ENCODE measurements at places on chromosomes 2 and 18.
A peak's percentile ranks its signal among the peaks of the same experiment; 100 is the strongest.

DNA sequence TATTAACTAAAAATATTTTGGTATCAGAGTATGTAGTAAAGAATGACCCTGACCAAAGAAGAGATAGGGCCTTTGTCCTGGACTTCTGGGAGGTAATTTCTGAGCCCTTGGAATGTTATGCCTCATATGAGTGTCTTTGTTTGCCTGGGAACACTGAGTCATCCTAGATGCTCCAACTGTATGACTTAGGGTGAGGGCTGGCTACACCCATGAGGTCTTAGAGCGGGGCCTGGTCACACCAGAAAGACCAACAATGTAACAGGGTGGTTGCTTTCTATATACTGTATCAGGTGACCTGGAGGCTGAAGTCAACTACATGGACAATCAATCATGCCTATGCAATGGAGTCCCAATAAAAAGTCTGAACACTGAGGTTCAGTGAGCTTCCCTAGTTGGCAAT, 253.1 kb downstream of the MBD2 start:
- no peak for DNase-seq

DNA sequence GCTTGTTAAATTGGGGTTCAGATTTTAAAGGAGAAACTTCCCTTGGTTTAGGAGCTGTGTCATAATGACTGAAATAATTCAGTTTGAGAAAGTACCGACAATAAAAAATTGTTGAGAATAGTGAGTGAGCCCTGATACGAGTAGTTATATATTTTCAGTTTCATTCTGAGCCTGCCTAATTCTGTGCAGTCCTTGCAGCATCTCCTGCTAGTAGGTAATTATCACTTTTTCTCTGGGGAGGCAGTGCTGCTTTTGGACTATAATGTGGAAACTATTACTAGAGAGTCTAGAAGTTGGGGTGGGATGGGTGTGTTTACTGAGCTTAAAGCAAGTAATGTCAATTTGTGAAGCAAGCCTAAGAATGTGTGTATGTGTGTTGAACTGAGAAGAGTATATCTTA, 21.7 kb downstream of the ZNF638 start:
- DNase-seq, result no peak

GRCh38 chr18:73880387-73880786, 267.2 kb downstream of the FBXO15 start:
- DNase-seq, result no peak

GRCh38 chr2:120758181-120759144, 22.8 kb downstream of the GLI2 start:
- DNase-seq, result no peak

DNA sequence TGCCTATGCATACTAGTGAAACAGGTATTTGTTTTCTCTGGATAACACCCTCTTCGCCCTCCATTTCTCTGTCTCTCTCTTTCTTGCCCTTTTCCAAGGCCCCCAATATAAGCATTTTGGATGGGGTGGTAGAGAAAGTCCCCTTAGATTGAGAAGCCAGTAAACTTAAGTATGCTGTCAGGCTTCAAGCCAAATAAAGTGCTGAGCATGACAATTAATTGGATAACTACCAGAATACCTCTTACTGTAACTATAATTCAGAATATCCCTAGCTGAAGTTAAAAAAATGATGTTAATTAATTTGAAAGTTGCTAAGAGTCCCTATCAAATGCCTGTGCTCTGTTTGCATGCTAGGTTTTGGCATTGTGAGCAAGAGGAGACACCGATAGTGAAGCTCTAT, 324.8 kb downstream of the PARD3B start:
- no peak for DNase-seq

GRCh38 chr2:240596491-240596931, 10.0 kb downstream of the CAPN10 start:
- DNase-seq, result peak; percentile 42

GRCh38 chr2:64840426-64840881, 148.7 kb upstream of the SLC1A4 start:
- no peak for DNase-seq

- peak; percentile 19 for DNase-seq
Measured at GRCh38 chr2:197107291-197108269, 181.1 kb upstream of the PGAP1 start.

DNA sequence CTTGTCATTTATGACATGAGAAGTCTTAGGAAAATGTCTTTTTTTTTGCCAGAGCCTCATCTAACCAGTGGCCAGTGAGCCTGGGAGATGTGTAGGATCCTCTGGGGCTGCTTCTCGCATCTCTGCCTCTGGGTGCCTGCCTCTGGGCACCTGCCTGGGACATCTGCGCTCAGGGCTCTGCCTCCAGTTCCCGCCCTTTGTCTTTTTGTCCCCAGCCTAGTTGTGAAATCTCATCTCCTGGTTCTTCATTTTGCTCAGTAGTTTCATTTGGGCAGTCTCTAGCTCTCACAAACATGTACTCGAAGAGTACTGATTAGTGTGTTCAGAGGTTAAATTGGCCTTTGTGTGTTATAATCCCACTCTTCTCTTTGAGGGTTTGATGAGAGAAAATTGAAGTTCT, 92.0 kb downstream of the LTBP1 start:
- DNase-seq, result no peak

- DNase-seq, result no peak
Measured at GRCh38 chr2:134238371-134238770, 15.5 kb upstream of the MGAT5 start.

DNA sequence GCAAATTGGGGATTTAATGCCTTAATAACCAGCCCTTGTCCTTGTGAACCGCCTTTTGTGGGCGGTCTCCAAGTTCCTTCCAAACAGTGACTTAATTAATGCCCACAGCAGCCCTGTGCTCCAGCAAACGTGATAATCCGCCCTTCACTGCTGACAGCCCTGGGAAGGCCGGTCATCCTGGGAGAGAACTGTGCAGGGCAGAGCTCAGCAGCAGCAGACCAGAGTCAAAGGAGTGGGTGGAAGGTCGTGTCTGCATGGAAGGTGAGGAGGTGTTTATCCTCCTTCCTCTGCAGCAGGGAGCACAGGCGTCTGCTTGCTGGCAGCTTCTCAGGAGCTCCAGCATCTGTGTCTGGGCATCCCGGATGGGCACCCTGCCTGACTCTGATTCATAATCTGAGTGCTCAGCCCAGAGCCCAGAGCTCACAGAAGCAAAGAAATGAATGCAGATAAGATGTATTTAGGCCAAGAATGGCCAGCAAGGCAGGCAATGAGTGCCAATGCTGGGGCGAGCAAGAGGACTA, 270.0 kb upstream of the PXDN start:
- no peak for DNase-seq

GRCh38 chr2:30223413-30223874, 7.9 kb upstream of the LBH start:
- no peak for DNase-seq

- no peak for DNase-seq
Measured at GRCh38 chr2:191128172-191128910, 22.5 kb downstream of the STAT4 start.

DNA sequence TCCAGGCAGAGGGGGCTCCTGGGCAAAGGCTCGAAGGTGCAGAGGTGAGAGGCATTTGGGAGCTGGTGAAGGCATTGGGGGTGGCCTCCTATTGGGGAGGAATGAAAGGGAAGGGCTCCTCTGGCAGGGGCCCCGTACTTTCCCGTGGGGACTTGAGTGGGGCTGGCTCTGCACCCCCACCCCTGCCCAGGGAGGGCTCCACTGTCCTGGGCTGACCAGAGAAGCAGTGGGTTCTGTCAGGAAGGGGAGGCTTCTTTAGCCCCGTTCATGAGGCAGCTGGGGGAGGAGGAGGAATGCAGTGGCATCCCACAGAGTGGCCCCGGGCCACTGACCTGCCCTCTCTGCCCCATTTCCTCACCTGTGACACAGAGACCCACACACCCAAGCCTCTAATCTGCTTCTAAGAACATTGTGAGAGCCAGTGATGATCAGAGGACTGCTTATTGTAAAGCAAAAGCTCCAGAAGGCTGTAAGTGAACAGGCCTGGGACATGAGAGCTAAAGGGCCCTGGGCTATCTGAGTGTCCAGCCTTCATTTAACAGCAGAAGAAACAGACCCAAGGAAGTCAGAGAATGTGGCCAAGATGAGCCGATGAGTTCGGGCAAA, 38.6 kb upstream of the GPAT2 start:
- DNase-seq, result no peak

DNA sequence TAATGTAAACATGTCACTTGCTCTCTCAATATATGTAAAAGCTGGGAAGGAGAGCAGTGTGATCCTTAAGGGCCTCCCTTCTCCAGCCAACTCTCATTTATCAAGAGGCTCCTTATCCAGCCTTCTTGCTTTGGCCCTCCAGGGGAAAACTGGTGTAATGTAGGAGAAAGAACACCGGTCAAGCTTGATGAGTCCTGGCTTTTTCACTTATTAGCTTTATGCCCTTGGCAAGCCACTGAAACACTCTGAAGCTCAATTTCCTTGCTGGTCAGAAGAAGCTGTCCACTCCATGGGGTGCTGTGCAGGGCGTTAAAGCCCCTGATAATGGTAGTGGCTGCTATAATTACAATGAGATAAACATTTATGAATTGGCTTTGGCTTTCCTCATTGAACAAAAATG, 251.2 kb upstream of the RBBP8 start:
- no peak for DNase-seq

DNA sequence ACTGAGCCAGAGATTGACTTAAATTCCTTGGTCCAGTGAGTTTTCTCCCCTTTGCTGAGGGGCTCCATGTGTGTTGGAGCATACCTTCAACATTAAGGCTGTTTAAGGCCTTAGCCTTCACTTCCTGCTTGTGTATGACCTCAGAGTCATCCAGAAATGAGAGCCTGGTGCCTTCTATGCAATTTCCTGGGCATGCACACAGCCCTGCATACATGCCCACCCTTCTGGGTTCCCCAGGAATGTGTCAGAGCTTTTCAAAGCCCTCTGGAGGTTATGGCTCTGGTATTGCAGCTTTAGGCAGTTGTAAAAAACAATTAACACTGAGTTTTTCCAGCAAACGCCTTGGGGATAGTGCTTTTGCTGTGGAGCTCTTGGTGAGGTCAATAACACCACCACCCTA, 16.7 kb downstream of the IL1R1 start:
- DNase-seq, result no peak

DNA sequence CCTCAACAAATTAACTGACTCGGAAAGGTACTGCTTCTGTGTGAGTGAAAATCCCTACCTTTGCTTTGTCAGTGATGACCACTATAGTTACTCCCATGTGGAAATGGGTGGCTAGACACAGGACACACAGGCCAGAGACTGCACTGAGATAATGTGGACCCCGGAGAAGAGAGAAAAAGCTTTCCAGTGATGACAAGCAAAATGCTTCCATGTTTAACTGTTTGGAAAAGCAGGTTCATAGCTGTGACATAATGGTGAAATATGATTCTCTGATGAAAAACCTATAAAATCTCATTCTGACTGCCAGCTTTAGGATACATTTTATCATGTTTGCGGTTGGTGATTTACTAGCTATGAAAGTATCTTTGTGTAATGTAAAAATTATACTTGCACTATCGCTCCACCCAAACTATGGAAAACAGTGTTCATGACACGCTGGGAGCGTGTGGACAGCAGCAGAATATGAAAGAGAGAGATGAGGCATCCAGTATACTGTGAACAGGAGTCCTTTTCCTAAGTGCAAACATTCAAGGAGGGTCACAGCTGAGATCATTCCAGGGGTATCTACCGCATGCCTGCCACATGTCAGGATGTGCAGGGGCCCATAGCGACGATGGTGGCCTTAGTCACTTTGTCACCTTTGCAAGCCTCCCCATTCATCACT, 782.7 kb upstream of the SOX11 start:
- no peak for DNase-seq

GRCh38 chr2:67038195-67038594, 358.9 kb upstream of the ETAA1 start:
- peak; percentile 20 for DNase-seq

DNA sequence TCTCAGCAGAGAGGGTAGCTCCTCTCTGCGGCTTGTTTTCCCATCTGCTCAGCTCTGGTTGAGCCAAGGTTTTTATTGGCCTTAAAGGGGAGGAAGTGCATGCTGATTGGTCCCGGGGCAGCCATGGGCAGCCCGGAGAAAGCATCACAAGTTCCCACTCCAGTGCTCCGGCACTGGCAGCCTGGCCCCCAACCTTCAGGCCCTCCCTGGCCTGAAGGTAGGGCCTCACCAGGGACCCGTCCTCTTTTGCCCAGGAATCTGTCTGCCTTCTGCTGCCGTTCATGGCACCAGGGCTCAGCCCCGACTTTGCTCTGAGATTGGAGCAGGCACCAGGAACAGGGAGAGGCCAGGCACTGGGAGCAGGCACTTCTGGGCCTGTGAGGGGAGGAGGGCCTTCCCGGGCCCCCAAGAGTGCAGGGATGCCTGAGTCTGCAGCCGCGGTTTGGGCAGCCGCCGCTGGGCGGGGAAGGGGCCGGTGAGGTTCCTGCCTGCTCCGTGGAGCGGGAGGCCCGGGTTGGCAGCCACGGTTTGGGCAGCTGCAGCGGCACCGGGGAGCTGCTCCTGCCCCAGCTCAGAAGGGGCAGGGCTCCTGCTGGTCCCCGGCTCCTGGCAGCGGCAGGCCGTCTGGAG, 17.5 kb upstream of the ILKAP start:
- DNase-seq, result no peak

DNA sequence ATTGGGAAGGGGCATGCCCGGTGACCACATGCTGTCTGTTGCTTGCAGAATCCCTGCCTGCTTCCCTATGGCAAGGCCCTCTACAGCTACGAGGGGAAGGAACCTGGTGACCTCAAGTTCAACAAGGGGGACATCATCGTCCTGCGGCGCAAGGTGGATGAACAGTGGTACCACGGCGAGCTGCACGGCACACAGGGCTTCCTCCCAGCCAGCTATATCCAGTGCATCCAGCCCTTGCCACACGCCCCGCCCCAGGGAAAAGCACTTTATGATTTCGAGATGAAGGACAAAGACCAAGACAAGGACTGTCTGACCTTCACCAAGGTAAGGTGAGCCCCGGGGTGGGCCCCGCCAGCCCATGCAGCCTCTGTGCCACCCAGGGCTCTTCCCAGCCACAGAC, 218.6 kb downstream of the SH3RF3 start:
- no peak for DNase-seq

- DNase-seq, result peak; percentile 73
Measured at GRCh38 chr2:112834396-112835037, 2.1 kb downstream of the IL1B start.

DNA sequence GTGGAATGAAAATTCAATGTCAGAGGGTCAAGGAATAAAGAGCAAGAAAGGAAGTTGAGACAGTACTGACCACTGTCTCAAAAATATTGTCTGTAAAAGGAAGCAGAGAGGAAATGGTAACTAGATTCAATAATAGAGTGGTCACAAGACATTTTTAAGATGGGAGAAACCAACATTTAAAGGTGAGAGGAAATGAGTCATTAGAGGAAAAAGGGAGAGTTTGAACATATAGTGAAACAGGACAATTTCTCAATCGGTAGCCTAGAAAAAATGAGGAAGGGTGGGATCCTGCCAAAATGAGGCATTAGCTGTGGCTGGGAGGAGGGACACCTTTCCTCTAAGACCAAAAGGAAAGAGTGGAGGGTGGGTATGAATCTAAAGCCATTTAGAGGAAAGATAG, 288.5 kb downstream of the SP3 start:
- no peak for DNase-seq

GRCh38 chr18:57475903-57476302, 40.7 kb downstream of the ONECUT2 start:
- DNase-seq, result no peak

Data from body of pancreas (tissue), 4 donors.